ENCODE measurements at places on chromosomes 11 and 22. TPM values are rescaled to one million over a fixed set of nuclear protein-coding genes. Genes with fewer than 3 reads are reported as not detected.
A peak's percentile ranks its signal among the peaks of the same experiment; 100 is the strongest.

Gene ART1
- 0.19 TPM for polyA plus RNA-seq

Gene PKNOX2
- polyA plus RNA-seq, result 13.9 TPM

DNA sequence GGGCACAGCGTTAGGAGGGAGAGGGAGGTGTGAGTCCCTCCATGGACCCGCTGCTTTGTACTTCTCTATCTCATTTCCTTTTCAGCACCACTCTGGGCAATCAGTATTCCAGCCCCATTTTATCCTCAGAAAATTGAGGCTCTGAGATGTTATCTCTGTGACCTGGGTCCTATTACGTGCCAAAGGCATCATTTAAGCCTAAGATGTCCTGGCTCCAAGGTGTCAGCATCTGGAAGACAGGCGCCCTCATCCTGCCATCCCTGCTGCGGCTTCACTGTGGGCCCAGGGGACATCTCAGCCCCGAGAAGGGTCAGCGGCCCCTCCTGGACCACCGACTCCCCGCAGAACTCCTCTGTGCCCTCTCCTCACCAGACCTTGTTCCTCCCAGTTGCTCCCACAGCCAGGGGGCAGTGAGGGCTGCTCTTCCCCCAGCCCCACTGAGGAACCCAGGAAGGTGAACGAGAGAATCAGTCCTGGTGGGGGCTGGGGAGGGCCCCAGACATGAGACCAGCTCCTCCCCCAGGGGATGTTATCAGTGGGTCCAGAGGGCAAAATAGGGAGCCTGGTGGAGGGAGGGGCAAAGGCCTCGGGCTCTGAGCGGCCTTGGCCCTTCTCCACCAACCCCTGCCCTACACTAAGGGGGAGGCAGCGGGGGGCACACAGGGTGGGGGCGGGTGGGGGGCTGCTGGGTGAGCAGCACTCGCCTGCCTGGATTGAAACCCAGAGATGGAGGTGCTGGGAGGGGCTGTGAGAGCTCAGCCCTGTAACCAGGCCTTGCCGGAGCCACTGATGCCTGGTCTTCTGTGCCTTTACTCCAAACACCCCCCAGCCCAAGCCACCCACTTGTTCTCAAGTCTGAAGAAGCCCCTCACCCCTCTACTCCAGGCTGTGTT lies 829 bp upstream of the APOC3 start:
- DNase-seq, result no peak

- no peak for DNase-seq
Observed at GRCh38 chr11:69329581-69329980, 35.6 kb downstream of the MYEOV start.

GRCh38 chr22:21567456-21568346 lies at the start of gene UBE2L3:
UBE2L3 (plus strand) TSS chr22:21567714; CDS start chr22:21567745, 31 bp downstream.
- DNase-seq, result peak; percentile 78
